ENCODE measurements at places on chromosomes 2 and 18. TPM values are rescaled to one million over a fixed set of nuclear protein-coding genes. Genes with fewer than 3 reads are reported as not detected.

RAB17 gene
- not detected for total RNA-seq

MC5R gene
- total RNA-seq: not detected

MOGAT1 gene
- total RNA-seq: not detected

STARD6 gene
- not detected for total RNA-seq
